ENCODE measurements at places on chromosomes 1 and 21.

- peak; percentile 43 for DNase-seq
Observed at GRCh38 chr1:206703661-206704060, 19.0 kb downstream of the MAPKAPK2 start.

DNA sequence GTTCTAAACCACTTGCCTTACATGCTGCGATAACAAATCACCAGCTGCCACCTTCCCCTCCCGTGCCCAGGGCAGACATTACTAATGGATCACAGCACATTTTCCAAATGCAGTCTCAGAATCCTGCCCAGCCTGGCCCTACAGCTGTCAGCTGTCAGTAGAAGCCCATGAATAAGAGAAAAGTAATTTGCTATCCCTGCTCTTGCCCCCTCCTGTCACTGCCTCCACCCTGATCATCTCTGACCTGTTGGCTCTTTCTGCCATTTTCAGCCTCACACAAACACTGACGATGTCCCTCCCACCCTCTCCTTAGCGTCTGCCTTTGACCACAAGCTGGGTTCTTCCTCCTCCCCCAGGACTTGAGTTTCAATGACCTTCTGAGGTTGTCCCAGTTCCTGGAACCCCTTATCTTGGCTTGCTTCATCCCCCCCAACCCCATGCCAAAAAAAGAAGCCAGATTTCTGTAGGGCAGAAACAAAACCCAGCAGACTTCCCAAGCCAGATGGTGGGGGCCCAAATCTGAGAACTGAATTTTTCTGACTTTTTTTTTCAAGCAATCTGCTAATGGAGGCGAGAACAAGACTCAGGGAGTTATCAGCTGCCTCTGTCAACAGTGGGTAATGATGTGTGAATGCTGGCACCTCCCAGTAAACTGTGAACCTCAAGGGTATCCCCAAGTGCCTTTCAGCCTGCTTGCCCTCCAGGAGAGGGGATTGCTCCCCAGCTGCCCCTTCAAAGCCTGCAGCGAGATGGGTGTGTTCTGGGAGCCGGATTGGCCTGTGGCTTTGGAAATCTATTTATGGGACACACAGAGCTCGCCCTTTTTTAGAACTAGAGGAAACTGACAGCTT lies 216.5 kb upstream of the VAMP3 start:
- no peak for DNase-seq

- no peak for DNase-seq
Observed at GRCh38 chr1:6144647-6145395, 35.3 kb downstream of the CHD5 start.

GRCh38 chr1:247857069-247857984 lies at the start of gene TRIM58:
TSS of gene TRIM58 (plus strand) at chr1:247857187. CDS start at chr1:247857247, 60 bp downstream.
- DNase-seq: no peak

- DNase-seq: no peak
Observed at GRCh38 chr1:80447526-80447925, 1353.2 kb upstream of the ADGRL2 start.

- no peak for DNase-seq
Observed at GRCh38 chr1:92478393-92478792, 8.3 kb downstream of the GFI1 start.

DNA sequence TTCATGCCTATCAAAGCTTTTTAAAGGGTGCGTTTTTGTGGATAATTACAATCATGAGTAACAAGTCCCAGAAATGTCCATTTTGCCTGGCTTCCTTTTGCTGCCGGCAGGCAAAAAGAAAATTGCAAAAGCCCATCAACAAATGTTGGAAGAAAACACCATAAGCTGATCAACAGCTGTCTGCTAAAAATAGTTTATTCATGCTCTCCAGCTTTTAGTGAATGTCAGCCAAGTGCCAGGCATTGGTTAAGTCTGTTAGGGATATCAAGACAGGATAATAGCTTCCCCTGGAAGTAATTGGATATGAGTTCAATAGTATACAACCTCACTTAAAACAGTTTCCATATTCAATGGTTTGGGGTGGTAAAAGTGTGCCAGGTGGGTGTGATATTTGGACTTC lies 13.6 kb upstream of the AGMAT start:
- no peak for DNase-seq

Data from effector memory CD8-positive, alpha-beta T cell (primary cell).